Tibial nerve (tissue), 4 donors: ENCODE measurements at places on chromosomes 7 and 10.

DNA sequence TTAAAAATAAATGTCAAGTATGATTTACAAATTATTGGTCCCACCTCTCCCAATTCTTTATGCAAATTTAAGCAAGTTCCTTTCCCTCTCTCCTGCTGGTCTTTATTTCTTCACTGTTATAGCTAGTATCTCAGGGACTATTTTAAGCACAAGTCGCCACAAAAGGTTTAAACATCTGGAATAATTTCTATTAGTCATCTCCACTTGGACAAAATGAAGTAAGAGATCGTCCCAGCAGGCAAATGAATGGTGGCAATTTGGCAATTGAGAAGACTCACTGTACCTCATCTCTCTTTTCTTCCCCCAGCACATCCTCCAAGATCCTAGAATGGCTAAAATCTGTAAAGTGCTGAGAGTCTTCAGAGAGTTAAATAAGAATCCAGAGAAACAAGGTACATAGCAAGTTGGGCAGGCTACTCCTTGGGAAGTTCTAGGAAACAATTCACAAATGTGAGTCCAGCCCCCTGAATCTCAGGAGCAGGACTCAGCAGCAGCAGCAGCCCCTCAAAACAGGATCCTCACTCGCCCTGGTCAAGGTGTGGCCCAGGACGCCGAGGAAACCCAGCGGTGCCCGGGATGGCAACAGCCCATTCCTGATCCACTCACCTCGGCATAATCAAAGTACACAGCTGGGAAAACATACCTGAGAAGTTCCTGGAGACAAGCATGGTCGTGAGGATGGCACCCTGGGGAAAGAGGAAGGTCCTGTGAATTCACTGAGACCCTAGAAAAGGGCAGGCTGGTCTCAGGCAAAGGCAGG lies 30.3 kb upstream of the NDST2 start:
- DNase-seq, result no peak

GRCh38 chr7:1452205-1452604 lies 7.1 kb downstream of the MICALL2 start:
- no peak for DNase-seq

DNA sequence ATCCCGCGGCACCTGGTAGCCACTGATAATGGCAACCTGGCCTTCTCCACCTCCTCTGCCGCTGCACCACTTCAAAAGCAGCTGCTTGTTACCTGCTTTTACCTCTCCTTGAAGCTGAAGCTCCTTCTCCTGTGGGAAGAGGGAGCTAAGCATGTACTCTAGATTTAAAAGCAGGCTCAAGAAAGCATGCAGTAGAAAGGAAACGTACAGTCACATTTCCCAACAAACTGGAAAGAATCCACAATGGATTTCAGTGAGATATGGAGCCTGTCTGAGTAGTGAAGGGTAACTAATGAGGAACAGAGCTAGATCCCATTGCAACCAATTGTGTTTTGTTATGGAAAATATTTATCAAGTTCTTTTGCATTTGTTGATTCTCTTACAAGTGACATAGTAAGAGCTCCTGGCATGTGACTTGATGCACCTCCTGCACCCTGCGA lies 457.4 kb upstream of the GALNT17 start:
- DNase-seq, result no peak

GRCh38 chr7:123498601-123499000 lies 35.8 kb downstream of the IQUB start:
- no peak for DNase-seq

DNA sequence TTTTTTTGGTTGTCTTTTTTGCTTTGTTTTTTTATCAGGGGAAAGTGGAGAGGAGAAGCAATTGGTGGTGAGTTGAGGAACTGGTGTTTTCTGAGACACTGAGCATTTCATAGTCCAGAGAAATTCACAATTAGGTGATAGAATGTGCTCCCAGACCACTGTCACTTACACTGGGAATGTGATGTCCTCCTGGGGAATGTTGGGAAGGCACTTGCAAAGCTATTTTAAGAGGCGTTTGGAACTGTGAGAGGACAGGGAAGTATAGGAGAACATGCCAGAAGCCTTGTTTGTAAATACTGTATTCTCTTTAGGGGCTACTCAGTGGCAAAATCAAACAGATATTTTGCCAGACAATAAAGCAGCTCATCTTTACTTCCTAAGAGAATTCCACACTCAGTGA lies 16.0 kb downstream of the CHRM2 start:
- DNase-seq, result no peak

GRCh38 chr10:117596706-117597105 lies 54.2 kb downstream of the EMX2 start:
- DNase-seq, result no peak

DNA sequence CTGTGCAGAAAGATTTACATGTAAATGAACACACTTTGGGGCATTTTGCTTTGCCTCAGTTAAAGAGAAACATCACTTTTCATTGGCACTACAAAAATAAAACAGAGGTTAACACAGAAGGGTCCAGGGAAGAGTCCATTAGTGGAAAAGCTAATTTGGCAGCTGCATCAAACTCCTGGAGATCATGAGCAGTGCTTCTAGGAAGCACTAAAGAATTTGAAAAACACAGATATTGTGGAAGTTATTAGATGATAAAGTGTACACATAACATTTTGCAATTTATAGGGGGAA lies 161.2 kb downstream of the LRRTM3 start:
- no peak for DNase-seq

GRCh38 chr7:35556515-35557471 lies 138.1 kb downstream of the HERPUD2 start:
- DNase-seq, result no peak

DNA sequence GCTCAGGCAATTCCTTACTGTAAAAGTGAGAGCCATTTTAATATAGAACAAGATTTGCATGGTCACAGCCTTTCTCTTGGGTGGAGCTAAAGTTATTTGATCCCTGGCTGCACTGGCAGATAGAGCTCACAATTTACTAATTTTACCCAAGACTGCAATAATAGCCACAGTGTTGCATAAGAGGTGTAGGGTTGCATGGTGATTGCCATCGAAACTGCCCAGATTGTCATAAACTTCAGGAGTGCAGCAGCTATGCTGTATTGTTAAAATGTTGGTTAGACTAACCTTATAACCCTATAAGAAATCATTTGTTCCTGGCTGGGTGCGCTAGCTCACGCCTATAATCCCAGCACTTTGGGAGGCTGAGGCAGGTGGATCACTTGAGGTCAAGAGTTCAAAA lies 50.0 kb downstream of the VCL start:
- no peak for DNase-seq

DNA sequence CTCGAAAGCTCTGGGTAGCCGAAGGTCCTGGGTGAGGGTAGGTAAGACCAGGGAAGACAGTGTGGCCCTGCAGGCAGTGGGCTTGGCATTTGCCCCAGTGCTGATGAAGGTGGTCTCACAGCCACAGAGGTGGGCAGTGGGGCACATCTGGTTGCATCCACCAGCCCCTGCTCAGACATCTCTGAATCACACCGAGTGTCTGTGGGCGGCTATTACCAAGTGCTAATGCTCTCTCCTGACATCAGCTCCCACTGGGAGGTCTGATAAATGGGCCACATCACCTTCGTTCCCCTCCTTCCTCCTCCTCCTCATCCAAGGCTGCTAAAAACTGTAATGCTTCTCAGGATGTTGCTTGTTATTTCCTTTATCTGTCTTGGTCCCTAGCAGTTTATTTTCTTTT lies 330.9 kb upstream of the COBL start:
- DNase-seq, result no peak

GRCh38 chr10:132478341-132479023 lies 59.1 kb upstream of the INPP5A start:
- DNase-seq, result no peak

DNA sequence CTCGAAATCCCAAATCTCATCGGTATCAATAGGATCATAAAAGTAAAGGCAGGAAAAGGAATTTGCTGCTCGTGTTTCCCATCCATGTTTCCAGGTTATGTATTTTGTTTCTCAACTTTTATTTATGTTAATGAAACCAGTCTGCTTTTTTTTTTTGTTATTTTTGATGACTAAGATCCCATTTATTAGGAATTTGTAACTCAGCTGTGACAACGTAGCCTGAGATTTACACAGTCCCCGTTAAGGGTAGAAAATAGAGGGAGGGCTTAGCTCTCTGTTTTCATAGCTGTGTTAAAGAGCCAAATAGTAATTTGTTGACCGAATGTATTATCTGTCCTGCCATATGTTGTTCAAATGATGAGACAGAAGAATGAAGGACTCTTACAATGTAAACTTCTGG lies 164.0 kb downstream of the MGMT start:
- no peak for DNase-seq

GRCh38 chr7:149866779-149867447 lies 6.9 kb upstream of the ATP6V0E2 start:
- no peak for DNase-seq

- no peak for DNase-seq
Observed at GRCh38 chr7:38512704-38513103, 118.5 kb downstream of the AMPH start.

DNA sequence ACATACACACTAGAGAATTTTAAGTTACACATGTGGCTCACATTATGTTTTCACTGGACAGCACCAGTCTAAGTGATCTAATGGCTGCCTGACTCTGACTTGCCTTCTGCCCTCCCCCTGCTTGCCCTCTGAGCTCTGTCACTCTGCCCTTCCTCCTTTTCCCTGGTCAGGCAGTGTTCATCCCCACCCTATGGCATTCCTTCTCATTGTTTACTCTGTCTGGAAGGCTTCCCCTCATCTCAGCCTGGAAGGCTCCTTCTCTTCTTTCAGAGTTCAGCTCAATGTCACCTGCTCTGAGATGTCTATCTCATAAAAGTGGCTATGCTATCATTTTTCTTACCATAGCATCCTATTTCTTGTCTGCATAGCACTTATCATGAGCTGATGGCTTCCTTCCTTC lies 305.7 kb downstream of the BMPER start:
- no peak for DNase-seq
